Occipital lobe (tissue), 3 donors: ENCODE measurements at places on chromosomes 1 and 21.

GRCh38 chr1:61853583-61853982 is 111.3 kb downstream of the PATJ start:
- DNase-seq = no peak

- no peak for DNase-seq
Observed at GRCh38 chr1:119422631-119423030, 7.7 kb downstream of the HSD3B2 start.

DNA sequence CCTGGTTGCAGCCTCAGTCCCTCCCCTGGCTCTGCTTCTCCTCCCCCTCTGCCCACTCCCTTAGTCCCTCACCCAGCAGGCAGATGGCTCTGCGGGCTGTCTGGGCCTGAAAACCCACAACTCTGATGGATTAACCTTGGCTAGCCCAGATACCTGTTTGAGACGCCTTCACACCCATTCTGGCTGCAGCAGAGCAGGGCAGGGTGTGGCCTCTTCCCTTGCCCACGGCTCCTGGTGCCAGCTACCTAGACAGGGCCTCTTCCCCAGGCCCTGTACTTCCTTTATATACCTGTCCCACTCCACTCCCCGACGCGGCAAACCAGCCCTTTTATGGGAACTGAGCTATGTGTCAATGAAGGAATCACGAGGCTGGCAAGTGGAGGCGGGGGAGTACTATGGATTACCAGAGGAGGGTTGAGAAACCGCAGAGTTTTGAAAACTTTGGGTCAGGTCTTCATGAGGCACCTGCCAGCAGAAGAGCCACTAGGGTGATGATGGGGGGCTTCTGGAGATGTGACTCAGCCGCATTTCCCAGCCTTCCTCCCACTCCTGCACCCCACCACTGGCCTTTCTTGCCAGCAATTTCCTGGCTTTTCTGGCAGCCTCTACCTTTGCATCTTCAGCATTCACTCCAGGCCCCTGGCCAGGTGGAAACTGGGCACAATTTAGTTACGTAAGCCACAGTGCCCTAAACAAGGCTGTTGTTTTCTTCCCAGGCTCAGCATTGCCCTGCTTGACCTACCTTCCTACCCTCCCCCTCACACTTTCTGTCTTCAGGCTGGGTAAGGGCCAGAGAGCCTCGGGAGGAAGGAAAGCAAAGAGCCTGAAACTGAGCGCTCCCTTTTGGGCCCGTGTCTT is at the start of gene CHI3L1:
CHI3L1 (minus strand) TSS at position 259 of the 858 bp plus-strand sequence; CDS start at position 178, 81 bp downstream.
- DNase-seq = peak; percentile 49

GRCh38 chr1:21384620-21385019 is 55.3 kb upstream of the NBPF3 start:
- DNase-seq = no peak

- no peak for DNase-seq
Observed at GRCh38 chr1:116721451-116722007, 32.7 kb upstream of the CD2 start.

GRCh38 chr1:229309684-229310083 is 33.2 kb downstream of the CCSAP start:
- DNase-seq = no peak

GRCh38 chr1:102529446-102529845 is 532.7 kb upstream of the OLFM3 start:
- no peak for DNase-seq

DNA sequence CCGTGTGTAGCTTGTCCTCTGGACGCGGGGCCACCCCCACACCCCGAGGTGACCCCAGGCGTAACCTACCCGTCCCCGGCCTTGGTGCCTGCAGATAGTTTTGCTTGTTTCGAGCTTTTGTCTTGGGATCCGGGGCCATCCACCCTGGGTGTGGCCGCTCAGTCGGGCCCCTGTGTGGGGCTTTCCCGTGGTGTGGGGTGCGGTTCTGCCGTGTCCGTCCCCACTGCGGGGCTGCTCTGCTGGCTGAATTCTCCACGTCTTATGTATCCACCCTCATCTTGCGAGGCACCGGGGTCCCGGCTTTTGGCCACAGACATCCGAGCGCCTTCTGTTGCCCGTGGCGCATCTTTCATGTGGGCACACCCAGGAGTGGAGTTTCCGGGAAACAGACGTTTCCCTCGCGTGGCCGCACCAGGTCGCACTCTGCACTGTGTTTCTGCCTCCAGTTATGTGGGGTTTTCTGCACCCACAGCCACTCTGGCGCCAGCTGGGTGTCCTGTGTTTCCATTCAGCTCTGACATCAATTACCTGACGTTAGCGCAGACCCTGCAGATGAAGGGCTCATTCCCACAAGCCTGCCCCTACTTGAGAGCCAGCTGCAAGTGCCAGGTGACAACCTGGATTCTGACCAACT is 64.9 kb downstream of the PRKCZ start:
- no peak for DNase-seq

DNA sequence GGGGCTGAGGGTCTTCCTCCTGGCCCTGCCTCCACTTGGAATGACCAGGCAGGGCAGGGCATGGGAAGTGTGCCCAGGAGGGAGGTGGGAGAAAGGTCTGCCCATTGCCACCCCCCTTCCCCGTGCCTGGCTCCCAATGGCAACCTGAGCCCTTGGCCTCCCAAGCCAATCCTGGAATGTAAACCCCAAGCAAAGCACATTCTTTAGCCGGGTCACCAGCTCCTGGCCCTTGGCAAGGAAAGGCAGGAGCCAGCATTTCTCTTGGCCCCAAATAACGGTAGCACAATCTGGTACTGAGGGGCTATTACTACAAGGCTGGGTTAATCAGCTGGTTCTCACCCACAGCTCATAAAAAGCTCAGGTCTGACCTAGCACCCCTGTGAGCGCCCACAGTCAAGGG is 6.9 kb upstream of the NUAK2 start:
- DNase-seq = no peak

GRCh38 chr1:101111461-101111860 is 85.9 kb upstream of the DPH5 start:
- no peak for DNase-seq

GRCh38 chr1:224090116-224090515 is 23.8 kb upstream of the FBXO28 start:
- no peak for DNase-seq

DNA sequence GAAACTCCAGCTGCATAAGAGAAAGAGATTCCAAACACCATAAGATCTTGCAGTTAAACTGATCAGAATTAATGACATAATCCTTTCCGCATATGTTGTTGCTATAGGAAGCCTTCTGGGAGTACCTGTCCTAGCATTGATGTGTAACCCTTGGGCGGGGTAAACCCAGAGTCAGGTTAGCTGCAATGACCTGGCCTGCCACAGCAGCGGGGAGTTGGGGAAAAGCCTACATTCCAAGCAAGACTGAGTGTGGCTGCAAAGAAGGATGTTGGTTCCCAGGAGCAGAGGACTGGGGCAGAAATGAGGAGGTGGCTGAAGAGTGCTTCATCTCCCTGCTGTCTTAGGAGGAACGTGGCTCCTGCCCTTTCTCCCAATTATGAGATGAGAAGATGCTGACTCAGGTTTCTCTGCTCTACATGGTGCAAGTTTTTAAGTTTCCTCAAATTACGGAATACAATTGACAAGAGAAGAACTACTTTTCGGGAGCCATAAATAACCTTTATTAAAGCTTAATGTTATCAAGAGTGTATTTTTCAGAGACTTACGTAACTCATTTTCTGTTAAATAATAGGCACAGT is 142.1 kb downstream of the RYR2 start:
- DNase-seq = no peak

- no peak for DNase-seq
Observed at GRCh38 chr1:172239901-172240300, 180.6 kb upstream of the C1orf105 start.

DNA sequence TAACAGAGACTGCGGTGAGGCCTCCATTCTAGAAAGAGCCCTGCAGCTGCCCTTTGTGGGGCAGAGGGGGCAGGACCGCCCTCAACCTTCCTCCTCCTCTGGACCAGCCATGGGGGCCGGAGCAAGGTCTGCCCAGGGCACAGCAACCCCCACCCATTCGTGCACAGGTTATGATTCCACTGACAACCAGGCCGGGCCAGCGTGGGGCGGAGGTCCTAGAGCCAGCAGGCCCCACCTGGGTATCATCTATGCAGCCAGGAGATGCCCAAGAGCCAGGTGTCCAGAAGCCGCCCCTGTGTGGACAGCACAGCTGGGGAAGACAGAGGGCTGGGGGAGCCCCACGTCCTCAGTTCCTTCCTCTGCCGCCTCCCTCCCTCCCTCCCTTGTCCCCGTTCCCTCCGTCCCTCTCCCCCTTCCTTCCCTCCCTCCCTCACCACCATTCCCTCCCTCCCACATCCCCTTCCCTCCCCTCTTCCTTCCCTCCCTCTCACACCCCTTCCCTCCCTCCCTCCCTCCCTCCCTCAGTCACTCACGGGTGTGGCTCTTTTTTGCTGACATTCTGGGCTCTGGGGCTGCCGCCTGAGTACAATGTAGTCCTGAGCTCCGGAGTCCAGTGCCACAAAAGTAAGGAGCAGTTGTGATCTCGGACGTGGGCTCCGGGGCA is 12.3 kb downstream of the RNF223 start:
- no peak for DNase-seq

GRCh38 chr1:91450260-91450659 is 45.6 kb upstream of the HFM1 start:
- DNase-seq = no peak

- no peak for DNase-seq
Observed at GRCh38 chr1:40855513-40855912, 6.7 kb downstream of the CITED4 start.

GRCh38 chr1:5983361-5984103 is 8.7 kb downstream of the NPHP4 start:
- DNase-seq = no peak

DNA sequence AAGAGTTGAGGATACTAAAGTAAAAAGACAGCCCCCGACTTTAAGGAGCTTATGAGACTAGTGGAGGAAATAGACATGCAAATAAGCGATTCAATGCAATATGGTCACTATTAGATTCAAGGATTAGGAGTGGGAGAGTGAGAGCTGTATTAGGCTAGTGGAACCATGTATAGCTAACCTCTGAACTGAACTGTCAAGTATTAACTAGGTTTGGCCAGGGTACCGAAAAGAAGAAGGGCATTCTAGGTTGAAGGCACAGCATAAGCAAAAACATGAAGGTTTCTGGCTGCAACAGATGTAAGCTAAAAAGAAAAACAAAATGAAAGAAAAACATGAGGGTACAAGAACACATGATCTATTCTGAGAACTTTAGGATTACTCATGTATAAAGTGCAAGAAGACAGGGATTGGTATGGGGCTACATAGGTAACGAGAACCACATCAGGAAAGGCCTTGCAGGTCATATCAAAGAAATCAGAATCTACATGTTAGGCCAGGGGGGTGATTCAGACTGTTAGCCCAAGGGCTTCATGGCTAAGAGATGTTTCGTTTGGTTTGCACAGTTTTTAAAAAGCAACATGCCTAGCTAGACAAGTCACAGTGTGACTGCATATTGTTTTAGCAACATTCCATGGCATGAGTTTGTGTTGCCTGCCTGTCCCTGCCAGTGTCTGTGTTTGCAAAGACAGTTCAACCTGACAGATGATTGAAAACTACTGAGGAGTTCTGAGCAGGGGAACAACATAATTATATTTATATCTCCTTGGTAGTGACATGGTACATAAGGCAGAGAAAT is 54.4 kb upstream of the HAO2 start:
- DNase-seq = no peak

DNA sequence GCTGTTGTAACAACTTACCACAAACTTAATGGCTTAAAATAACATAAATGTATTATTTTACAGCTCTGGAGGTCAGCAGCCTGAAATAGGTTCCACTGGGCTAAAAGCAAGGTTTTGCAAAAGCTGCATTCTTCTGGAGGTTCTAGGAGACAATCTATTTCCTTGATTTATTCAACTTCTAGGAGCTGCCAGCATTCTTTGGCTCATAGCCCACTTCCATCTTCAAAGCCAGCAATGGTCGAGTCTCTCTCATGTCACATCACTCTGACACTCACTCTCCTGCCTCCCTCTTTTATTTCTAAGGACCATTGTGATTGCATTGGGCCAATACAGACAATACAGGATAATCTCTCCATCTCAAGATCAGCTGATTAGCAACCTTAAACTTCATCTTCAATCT is 15.1 kb upstream of the FOXJ3 start:
- no peak for DNase-seq

DNA sequence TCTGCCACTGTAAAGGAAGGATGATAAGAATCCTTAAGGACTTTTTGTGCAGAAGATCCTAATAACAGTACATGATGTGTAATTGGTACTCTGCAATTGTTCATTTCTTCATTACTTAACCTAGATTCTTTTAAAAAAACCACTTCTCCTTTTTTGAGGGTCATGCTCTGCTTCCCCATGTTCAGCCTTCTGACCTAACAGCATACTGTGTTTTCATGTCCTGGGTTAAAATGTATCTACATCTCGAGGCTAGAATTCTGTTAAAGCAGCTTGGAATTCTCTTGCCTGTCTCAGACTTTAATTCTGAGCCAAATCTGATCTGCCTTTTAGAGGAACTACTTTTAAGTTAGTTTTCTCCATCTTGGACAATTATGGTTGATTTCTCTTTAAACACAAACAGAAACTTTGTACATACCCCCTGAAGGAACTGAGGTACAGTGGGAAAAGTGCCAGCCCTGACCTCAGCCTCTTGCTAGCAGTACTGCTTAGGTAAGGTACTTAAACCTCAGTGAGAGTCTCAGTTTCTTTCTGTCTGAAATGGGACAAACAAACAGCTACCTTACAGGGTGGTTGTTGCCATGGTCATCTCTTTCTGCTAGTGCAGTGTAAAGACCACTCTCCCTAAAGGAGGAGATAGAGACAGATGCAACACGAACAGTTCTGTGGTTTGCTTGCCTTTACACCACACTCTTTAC is 103.2 kb upstream of the DYNLT5 start:
- DNase-seq = no peak

DNA sequence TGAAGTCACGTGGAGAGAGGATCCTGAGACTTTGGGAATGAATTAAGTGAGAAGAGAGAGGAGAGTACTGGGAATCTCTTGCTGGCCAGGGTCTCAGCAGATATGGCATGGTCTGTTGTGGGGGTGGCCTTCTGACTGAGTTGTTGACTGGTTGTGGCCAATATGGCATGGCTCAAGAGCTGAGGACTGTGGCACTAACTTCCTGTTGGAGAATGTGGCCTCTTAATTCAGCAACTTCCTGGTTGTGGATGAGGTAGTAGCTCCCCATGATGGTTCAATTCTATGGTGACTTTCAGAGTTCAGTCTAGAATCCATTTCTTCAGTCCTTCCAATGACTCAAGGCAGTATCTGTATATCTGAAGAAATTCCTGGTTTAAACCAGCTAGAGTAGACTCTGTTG is 44.7 kb upstream of the PAXBP1 start:
- DNase-seq = no peak

DNA sequence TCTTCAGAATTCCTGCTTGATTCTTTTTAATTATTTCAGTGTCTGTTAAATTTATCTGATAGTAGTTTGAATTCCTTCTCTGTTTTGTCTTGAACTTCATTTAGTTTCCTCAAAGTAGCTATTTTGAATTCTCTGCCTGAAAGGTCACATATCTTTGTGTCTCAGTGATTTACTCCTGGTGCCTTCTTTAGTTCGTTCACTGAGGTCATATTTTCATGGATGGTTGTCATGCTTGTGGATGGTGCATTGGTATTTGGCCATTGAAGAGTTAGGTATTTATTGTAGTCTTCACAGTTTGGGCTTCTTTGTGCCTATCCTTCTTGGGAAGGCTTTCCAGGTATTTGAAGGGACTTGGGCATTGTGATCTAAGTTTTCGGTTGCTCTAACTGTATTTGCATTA is 267.9 kb downstream of the HHAT start:
- no peak for DNase-seq

- no peak for DNase-seq
Observed at GRCh38 chr1:214331180-214331579, 50.2 kb downstream of the SMYD2 start.
